ENCODE measurements at places on chromosomes 3 and 15.

DNA sequence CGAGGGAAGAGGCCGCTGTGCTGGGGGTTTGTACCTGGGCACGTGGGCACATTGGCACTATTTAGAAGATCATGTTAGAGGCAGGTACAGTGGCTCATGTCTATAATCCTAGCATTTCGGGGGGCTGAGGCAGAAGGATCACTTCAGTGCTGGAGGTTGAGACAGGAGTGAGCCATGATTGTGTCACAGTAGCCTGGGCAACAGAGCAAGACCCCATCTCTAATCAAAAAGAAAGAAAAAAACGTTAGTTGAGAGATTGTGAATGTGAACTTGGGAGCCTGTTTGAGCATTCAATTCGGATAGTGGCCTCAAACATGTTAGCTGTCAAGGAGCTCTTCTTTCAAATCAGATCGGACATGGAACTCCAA, 36.6 kb downstream of the IDH2 start:
- DNase-seq: no peak

DNA sequence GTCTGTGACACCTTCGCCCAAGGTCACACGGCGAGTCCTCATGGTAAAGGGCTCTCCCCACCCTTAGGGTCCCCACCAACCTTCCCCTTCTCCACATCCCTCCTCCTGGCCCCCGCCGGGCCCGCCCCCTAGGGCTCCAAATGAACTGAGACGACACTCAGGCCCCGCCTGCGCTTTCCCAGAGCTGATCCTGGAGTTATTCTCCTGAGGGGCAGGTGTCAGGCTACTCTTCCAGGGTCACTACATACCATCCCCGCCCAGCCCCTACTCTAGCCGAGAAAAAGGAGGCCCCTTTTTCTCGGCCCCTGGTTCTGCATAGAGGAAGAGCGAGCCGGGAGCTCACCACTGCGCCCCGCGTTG, 292 bp downstream of the USP4 start:
- DNase-seq: no peak

DNA sequence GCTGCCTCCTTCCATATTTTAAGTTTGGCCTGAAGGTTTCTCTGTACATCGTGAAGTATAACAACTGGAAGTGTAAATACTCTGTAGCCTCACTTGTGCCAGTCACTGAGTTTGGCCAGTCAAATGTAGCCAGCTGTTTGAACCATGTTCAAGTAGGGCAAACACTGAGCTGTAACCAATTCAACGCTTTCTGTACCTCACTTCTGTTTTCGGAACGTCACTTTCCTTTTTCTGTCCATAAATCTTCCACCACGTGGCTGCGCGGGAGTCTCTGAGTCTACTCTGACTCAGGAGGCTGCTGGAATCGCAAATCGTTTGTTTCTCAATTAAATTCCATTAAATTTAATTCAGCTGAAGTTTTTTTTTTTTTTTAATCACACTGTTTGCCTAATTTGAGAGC, 88.8 kb upstream of the RARB start:
- DNase-seq: no peak

GRCh38 chr3:129235344-129235917, 14.0 kb upstream of the COPG1 start:
- DNase-seq: no peak

DNA sequence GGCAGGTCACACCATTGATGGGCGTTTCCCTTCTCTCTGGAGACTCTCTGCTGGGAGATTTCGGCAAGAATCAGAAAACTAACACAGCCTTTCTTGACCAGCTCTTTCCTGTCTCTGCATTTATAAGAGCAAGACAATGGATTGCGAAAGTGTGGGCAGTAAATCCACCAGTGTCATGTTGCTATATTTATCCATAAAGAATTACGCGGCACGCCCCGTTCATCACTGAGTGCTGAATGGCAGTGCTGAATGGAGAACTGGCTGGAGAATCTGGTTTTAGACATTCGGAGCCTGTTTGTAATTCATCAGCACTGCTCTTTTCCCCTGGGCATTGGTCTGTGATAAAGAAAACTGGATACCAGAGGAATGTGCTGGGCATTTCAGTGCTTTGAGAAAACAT, 2.0 kb upstream of the CEMIP start:
- DNase-seq: no peak

GRCh38 chr3:100402891-100403290, 1.6 kb downstream of the LNP1 start:
- DNase-seq: no peak

DNA sequence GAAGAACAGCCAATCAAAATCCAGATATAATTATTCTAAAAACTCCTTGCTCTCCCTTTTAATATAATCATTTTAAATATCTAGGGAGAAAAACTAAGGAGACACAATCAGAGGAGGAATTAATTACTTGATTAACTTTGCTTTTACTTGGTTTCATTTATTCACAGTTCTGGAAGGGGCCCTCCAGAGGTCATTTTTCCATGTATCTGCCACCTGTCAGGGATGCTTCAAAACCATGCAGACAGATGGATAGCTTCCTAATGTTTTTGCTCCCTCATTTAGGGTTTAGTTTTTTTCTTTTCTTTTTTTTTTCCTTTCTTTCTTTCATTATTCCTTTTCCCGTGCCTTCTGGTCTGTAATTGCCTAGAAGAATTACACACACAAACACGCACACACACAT, 438.1 kb upstream of the ARPP21 start:
- no peak for DNase-seq

DNA sequence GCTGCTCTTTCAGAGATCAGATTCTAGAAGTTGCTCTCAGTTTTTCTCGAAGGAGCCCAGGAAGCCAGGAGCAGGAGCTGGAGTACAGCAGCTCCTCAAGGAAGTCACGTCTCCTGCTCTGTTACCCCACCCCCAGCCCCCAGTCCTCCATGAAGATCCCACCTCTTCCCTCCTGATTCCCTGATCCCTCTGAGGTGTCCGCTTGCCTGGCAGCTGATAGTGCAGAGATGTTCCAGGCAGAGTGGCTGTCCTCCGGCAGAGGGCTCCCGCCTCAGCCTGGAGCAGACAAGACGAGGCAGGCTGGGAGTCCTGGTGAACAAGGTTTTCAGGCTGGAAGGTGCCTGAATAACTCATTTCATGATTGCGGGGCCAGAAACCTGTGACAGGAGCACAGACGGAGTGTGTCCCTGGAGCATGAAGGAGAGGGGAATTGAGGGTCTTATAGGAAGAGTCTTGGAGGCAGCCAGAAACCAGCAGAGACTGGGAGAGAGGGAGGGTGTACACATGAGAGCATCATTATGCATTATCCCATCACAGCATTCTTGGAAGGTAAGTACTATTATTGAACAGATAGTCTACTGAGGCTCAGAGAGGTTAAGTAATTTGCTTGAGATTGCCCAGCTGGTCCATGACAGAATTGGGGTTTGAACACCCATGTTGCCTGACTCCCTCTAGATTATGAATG, 1.2 kb downstream of the HRH1 start:
- DNase-seq: peak; percentile 45

DNA sequence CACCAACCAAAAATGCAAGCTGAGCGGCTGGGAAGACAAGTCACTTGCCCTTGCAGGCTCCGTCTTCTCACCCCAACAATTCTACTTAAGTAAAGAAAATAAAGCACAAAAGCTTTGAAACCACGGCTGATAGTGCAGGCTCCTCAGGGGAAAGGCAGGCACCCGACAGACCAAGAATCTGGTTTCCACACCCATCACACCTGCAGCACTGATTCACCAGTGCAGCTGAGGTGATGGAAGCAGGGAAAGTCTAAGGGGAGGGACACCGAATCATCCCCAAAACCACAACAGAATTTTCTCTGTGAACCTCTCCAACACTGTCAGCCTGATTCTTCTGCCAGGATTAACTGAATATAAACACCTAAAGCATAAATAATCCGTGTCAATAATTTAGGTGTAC, 62.0 kb upstream of the NSMCE3 start:
- DNase-seq: no peak

DNA sequence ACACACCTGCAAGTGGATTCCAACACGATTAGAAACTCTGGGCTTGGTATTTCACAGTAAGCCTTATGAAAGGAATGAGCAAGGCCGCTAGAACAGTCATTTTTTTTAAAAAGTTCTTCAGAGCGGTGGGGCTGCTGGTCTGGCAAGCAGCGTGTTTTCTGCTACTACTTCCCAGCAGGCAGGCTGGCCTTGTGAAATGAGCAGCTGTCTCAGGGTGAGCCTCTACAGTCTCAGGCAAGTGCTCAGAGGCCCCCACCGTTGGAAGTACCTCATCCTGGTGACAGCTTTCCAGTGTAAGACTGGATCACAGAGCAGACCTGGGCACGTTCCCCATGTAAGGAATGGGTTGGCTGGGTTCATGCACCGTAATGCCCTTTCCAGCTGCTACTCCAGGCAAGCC, 119.2 kb downstream of the LRIG1 start:
- no peak for DNase-seq

GRCh38 chr3:37861620-37862041, at the start of gene CTDSPL:
Gene CTDSPL, plus strand, starts transcription at chr3:37861880. Its CDS starts 320 bp downstream, at chr3:37862200.
- DNase-seq: peak; percentile 45

DNA sequence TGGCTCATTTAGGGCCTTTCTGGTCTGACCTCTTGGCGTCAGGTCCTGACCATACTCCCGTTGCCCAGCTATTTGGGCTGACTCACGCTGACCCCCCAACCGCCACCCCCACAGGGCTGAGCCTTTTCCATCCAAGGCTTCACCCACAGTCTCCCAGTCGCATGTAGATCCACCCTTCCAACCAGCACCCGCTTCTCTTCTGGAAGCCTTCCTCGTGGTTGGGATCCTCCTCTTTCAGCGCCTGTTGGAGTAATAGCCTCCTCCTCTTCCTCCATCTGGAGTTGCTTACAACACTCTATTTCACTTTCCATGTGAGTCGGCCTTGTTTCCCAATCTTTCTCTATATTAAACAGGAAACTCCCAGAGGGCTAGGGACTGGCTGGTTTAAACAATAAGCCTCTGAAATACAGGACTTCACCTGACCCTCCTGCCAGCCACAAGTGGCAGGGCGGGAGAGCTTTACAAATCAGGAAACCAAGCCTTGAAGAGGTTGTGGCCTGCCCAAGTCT, 2.1 kb upstream of the ALAS1 start:
- no peak for DNase-seq

- DNase-seq: no peak
Measured at GRCh38 chr15:93861956-93862741, 369.2 kb upstream of the MCTP2 start.

GRCh38 chr3:34034840-34035239, 236.4 kb downstream of the PDCD6IP start:
- no peak for DNase-seq

DNA sequence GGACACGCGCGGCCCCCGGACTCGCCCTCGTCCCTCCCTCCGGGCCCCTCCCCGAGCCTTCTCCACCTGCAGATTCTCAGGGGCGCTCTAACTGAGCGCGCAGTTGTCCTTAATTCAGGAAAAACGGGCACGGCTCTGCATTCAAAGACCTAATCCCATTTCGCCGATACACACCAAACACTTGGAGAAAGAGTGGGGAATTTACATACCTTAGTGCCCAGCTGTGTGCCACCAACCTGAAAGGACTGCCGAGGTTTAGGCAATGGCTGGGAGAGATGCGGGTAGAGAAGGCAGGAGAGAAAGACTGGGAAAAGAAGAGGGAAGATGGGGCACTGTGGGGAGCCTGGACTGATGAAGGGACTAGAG, 21.8 kb downstream of the IGDCC3 start:
- DNase-seq: no peak

- DNase-seq: no peak
Measured at GRCh38 chr3:7749931-7750695, 751.5 kb upstream of the LMCD1 start.

DNA sequence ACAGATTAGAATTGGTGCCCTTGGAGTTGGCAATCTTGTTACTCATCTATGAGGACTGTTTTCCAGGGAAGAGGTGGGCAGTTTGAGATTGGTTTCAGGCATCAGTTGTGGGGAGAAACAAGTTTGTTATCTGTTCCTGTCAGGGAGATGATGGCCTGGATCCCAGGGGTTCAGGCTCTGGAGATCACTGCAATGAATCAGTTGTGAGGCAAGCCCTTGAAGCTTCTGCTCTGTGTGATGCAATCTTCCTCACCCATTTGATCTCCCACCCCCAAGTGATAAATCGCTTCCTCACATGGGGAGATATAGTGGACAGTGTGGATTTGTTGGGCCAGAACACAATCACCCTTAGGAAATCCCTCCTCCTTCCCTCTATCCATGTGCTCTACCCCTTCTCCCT, 276.6 kb upstream of the LRTM1 start:
- DNase-seq: no peak

DNA sequence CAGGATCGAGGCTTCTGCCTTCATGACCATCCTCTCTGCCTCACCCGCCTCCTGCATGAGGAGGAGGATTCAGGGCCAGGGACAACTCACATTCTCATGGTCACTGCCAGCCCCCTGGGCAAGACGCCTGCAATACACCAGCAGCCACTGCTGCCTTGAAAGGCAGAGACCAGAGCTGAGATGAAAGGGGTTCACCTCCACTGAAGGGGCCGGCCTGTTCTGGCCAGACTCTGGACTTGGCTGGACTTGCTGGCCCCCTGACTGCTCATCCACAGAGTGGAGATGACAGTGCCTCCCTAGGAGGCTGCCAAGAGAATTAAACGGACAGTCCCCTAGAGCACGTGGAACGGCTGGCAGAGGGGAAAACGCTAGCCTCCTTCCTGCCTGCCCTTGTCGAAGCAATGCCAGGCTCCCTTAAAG, 35.2 kb downstream of the MGLL start:
- no peak for DNase-seq

GRCh38 chr15:85673326-85673725, 121.4 kb downstream of the KLHL25 start:
- DNase-seq: no peak

GRCh38 chr3:155046935-155047334, 33.2 kb upstream of the MME start:
- DNase-seq: no peak

- no peak for DNase-seq
Measured at GRCh38 chr15:33810073-33810595, 158.2 kb upstream of the CHRM5 start.

DNA sequence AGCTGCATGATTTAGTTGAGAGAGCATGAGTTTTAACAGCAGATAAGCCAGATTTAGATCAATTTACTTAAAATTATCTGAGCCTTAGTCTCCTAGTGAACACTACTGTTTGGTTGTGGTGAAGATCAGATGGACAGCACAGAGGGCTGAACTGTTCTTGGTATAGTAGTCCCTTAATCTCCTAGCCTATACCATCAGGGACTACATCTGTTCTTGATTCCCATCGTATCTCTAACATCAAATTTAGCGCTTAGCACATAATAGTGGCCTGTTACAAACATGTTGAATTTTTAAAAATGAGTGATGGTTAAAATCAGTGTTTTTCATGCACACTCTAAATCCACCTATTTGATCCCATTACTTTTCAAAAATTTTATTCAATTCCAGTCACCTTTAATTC, 507.7 kb downstream of the GRM7 start:
- no peak for DNase-seq

- DNase-seq: no peak
Measured at GRCh38 chr3:33099109-33099645, 2.2 kb upstream of the GLB1 start.

DNA sequence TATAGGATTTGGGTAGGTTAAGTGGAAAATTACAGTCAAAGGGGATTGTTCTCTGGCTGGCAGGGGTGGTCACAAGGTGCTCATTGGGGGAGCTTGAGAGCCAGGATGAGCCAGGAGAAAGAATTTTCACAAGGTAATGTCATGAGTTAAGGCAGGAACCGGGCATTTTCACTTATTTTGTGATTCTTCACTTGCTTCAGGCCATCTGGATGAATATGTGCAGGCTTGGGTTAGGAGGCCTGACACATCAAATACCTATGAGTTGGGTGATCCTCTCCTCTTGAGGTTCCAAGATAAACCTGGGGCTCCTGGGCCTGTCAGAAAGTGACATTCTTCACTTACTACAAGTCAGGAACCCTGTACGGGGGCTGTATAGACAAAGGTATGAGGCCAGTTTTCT, 68.7 kb downstream of the CD200 start:
- DNase-seq: no peak

- no peak for DNase-seq
Measured at GRCh38 chr3:128073807-128074206, 21.6 kb downstream of the SEC61A1 start.
